Activated T-helper 9 cell treated with anti-CD3 and anti-CD28 coated beads, Interleukin-2, amount 50 U/mL, for 16 hours (primary cell): ENCODE measurements at places on chromosomes 7 and 10.

DNA sequence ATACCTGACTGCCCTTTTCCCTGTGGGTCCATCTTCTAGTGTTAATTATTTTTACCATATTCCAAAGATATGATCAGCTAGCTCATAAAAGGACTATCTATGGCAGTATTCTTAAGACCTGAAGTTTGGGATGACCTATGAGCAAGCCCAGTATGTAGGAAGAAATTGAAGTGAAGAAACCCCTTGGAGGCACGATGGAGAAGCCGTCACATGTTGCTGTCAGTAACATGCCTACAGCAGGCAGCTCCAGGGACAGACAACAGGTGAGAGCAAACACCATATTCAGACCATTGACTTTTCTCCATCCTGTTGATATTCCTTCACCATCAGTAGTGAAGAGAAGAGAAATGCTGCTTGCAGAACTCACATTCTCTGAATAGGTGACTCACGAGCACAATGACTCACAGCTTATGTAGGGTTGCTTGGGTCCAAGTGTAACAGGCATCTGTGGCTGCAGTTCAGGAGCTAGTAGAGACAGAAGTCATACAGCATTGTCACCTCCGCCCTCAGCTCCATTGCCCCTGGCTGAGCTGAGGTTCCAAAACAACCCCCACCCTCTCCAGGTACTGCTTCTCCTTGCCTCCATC, 8.4 kb upstream of the LYZL2 start:
- no peak for DNase-seq

DNA sequence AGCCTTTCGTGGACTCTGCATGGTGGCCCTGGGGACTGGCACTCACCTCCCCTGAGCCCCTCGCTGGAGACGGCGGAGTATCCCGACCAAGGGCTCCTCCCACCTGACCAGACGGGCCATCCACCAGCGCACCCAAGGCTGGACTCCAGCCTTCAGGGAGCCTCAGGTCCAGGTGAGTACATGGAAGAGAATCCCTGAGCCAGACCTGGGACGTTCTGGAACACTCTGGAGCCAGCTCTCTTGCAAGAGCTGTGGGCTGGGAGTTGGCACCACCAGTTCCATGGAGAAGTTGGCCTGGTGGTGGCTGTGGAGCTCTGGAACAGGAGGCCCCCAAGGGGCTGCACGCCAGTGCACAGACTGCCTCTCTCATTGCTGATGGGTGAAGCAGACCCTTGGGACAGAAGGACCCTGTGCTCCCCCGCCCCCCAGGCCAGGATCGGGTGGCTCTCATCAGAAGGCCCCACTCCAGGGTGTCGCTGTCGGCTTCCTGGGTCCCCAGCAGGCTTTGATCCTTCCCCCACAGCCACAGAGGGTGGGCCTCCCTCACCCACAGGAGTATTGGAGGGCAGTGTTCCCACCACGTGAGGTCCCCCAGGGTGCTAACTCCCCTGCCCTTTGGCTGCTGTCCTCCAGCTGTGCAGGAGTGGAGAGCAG, 189.9 kb downstream of the EBF3 start:
- no peak for DNase-seq

GRCh38 chr7:118039963-118040489, 143.9 kb upstream of the LSM8 start:
- DNase-seq = no peak

DNA sequence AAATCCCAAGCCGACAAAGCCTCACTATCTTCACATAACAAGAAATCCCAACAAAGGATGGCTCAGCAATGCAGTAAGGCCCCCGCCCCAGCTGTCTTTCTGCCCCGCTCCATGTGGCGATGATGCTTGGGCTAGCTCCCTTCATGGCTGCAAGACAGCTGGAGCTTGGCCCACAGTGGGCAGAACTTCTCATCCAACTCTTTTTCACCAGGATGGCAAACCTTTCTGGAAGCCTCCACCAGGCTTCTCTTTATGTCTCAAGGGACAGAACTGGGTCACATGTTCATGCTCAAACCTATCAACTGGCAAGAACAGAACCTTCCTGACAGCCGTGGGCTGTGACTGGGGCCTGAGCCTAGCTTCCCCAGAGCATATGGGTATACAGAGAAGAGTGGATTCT, 260.5 kb upstream of the MKLN1 start:
- DNase-seq = no peak

DNA sequence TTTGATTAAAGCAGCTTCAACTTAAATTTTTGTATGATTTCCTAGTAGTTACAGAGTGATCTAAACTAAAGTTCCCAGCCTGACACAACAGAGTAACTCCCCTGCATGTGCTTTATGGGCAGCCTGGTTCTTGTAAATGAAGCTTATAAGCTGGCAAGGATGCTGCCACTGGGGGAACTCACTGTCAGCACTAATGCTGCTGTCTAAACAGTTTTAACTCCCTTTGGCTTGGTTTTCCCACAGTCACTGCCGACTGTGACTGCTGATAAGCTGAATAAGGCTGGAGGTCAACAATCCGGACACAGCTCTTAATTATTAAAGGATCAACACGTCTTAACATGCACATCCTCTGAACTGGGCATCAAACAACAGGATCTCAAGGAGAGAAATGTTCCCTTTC, 130.1 kb downstream of the OTUD1 start:
- DNase-seq = no peak

DNA sequence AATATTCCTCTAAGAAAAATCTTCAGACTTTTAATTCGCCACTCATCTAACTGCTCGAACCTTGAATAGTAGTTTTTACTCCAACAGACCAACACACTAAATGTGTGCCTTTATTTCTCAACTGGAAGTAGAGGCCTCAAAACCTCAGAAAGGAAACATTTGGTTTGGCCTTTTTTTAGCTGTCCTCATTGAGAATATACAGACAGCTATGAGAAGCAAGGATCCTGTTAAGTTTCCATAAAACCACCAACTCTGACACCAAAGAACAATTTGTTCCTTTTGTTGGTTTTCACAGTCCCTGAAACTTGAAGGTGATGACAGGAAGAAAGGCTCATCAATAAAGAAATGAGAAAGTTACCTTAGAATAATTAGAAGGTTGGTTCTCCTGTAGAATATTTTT, 199.2 kb upstream of the MEOX2 start:
- no peak for DNase-seq

DNA sequence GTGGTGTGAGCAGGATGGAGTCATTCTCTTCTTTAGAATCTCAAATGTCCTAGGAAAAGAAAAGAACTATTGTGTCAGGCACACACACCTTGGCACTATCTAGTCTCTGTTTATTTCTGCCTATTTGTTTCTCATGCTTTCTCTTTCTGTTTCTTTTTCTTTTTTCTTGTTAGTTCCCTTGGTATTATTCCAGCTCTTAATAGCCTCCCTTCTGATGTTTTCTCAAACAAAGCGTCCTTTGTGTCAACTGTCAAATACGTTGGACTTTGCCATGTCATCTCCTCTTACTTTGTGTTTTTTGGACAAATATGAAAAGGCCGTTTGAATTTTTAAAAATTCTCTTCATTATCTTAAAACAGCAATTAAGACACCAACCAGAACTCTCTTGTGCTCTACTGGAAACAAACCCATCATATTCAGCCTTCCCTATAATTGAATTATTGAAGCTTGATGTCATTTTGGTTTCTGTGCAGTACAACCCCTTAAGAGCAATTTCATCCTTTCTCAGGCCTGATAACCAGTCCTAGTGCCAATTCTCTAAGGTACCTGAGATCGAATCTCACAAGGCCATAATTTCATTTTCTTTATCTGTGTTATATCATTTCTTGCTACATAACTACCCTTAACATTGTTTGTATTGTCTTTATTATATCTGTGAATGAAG, 497.8 kb upstream of the NRP1 start:
- no peak for DNase-seq

GRCh38 chr7:96921771-96922170, 83.6 kb upstream of the DLX6 start:
- no peak for DNase-seq

DNA sequence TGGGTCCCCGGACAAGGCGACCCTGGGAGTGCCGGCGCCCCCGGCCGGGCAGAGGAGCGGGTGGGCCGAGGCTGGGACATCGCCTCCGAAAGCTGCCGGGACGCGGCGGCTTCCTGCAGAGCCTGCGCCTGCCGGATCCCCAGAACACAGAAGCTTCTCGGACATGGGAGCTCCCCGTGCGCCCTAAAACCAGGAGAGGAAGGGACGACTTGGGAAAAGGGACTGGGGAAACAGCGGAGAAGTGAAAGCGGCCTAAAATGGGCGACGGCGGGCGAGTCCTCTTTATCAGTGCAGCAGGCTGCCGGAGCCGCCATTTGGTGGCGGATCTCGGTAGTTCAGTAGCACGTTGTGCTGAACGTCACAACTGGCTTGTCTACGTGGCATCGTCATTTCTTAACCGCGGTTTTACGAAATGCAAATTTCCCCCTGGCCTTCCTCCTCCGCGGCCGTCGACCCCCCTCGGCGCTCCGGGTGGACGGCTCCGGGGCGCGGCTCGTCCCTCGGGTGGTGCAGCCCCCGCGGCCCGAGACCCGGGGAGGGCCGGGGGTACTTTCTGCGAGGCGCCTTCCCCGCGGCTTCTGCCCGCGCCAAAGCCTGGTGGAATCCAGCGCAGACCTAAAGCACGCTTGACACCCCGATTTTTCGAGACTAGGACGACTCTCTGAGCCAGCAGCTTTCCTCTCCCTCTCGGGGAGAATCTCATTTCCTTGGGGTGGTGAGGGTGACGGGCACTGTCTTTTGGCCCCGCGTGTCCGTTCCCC, 9.9 kb upstream of the SPAG6 start:
- DNase-seq = peak; percentile 50

GRCh38 chr10:114940735-114941134, 2.7 kb downstream of the TRUB1 start:
- DNase-seq = no peak

DNA sequence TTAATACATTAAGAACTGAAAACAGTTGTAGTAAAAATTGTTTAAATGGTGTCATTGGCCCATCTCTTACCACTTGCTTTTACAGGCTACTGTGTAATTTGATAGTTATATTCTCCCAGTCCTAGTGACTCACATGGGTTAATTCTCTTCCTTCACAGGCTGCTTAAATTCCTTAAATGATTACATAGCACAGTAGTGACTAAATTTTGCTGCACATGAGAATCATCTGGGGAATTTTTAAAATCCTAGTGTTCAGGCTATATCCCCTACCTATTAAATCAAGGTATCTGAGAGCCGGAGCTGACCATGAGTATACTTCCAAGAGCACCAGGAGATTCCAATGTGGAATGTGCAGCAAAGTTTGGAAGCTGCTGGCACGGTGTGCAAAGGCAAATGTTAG, 45.3 kb upstream of the ZNF800 start:
- DNase-seq = no peak

- DNase-seq = no peak
Measured at GRCh38 chr7:25255611-25256332, 27.5 kb upstream of the NPVF start.

DNA sequence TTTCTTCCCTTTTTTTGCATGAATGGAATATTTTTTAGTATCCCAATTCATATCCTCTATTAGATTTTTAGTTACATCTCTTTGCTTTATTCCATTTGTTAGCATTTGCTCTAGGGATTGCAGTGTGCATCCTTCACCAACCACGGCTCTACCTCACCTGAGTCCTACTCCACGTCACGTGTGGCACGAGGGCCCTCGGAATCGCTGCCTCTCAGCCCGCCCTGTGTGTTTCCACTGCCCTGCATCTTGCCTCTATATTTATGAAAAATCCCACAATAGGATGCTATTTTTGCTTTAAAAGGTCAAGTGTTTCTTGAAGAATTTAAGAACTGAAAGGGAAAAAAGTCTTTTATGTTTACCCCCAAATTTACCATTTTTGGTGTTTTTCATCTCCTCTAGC, 41.0 kb downstream of the CFAP46 start:
- no peak for DNase-seq

- no peak for DNase-seq
Measured at GRCh38 chr10:61936770-61937169, 35.3 kb downstream of the ARID5B start.

DNA sequence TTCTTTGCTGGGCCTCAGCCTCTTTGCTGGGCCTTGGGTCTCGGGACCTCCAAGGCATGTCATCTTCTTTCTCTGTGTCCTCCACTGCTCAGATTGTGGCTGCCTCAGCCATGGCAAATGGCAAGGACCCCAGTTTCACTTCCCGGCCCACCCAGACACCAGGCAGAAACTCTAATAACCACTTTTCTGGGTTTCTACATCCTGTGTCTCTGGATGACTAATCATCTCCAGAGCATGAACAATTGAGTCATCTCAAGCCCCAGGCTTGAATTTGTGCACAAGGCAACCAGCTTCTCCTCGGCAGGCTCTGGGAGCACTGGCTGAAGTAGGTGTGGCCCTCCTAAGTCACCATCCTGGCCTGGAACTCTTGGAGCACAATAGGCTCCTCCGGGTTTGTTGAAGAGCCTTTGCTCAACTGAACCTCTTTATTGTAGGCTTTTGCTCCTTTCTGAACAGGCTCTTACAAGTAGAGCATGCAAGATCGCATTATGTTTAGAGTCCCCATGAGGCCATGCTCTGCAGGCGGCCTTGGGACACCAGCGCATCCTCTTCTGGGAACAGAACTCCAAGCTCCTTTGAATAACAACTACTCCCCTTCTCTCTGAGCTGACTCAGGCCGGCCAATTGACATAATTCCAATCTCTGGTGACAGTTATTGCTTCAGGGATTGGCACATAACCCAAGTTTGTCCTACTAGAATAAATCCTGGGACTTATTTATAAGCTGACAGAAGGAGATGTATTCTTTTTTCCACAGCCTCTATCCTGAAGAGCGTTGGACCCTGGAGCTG, 218.1 kb downstream of the WDR11 start:
- DNase-seq = no peak

- DNase-seq = no peak
Measured at GRCh38 chr10:101143345-101143630, 12.2 kb downstream of the TLX1 start.

DNA sequence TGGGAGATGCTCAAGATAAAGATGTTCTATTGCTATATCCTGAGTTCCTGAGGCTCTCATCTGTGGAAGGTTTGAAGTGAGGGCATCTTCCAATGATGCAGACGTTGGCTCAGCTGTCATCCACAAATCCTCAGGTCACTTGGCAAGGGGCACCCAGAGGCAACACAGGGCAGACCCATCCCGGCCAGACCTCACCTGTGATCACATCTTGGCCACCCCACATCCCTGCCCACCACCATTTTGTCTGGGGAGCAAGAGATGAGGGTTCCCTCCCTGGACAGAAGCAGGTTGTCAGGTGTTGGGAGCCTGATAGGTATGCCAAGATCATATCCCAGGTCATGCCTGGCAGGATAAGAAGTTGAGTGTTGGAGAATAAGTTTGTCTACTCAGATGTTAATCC, 918.2 kb upstream of the ZNF722 start:
- DNase-seq = no peak

GRCh38 chr10:118793545-118793944, 38.8 kb upstream of the CACUL1 start:
- DNase-seq = no peak

- DNase-seq = no peak
Measured at GRCh38 chr10:32445036-32445435, 904 bp upstream of the CCDC7 start.
